ENCODE measurements at places on chromosomes 7 and 10.

GRCh38 chr10:51918884-51919325 lies 219.5 kb upstream of the CSTF2T start:
- DNase-seq = no peak

GRCh38 chr7:130149281-130150139 lies 55.7 kb downstream of the TMEM209 start:
- no peak for DNase-seq

DNA sequence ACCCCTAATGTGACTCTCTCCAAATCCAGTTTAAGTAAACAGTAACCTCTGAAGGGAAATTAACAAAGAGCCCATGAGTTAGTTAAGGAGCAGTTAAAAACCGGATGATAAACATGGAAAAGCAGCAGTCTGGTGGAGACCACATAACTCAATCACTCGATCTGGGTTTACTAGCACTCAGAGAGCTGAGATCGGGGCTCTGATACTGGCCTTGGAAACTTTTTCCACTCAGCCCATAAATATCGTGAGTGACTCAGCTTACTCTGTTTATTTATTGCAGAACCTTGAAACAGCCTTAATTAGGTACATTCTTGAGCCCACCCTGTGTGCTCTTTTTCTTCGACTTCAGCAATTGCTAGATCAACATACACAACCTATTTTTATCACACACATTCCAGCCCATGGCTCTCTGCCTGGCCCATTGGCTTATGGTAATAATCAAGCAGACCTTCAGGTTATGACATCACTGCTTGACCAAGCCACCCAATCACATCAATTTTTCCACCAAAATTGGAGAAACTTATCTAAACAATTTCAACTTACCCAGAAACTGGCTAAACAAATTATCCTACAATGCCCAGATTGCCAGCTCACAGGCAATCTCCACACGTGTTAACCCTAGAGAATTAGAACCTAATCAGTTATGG lies 82.2 kb upstream of the GPR22 start:
- no peak for DNase-seq

DNA sequence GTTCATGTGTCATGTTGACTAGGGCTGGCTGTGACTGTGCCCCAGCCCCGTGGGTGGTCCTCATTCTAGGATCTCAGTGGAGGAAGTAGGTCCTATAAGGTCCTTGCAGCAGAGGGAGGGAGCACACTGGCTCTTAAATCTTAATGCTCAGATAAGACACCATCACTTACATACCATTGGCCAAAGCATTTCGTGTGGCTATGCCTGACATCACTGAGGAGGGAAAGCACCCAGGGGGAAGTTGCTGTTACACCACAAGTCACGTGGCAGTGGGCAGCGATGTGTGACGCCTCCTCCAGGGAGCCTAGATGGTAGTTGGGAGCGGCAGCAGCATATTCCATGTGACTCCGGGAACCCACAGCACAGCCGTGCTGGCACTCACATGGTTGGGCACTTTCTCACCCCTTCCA lies 224.7 kb upstream of the SH2B2 start:
- no peak for DNase-seq

DNA sequence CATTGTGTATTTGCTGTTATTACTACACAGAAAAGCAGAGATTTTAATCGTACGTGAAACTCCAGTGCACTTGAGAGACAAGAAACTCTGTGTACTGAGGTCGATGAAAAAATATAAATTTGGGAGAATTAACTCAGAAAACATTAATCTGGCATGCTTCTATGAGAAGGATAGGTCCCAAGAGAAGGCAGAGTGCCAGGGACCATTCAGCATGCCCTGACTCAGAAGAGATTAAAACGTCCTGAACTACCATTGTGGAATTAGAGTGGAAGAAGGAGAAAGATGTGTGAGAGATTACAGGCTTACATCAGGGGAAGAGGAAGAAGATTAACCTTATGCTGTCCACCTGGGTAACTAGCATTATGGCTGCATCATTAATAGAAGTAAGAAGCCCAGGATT lies 72.4 kb downstream of the REEP3 start:
- DNase-seq = no peak

GRCh38 chr7:32179567-32179966 lies 109.4 kb upstream of the PDE1C start:
- DNase-seq = no peak

GRCh38 chr10:72852508-72852907 lies 41.0 kb upstream of the OIT3 start:
- DNase-seq = no peak

GRCh38 chr10:124220971-124221355 lies 127.6 kb upstream of the CHST15 start:
- no peak for DNase-seq

- peak; percentile 63 for DNase-seq
Measured at GRCh38 chr10:129963641-129964501, at the start of gene EBF3. TSS of gene EBF3 (minus strand) at chr10:129964274. CDS start at chr10:129963768, 506 bp downstream.

DNA sequence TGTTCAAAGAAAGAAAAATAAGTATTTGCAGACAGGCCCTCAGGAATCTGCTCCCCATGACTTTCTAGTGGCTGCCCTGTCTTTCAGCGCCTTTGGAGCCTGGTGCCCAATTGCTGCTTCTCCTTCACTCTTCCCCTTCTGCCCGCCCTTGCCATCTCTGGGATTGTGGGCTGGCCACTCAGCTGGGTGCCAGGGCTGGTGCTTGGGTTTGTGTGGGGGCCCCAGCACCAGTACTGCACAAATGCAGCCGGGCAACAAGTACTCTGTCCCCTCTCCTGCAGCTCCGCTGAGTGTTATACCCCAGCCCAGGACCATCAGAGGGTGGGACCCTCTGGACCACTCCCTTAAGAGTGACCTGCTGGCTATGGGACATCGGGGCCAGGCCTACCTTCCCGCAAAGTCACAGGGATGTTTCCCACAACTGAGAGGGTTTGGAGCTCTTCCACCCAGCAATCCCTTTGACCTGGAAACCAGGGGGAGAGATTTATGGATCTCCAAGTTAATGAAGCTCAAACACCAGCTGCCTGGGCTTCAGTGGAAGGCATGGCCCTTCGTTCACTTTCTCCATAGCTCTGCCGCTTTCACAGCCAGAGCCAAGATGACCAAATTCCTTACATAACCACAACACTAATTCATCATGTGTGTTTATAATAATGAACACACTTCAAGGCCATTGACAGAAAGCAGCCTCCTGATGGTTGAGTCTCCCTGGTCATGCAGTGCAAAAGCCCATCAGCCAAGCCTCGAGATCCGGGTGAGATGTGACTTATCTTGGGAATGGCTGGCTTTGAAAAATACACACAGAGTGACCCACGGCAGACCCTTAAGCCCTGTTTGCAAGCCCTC lies 313.9 kb upstream of the ZNF32 start:
- no peak for DNase-seq
